ENCODE measurements at places on chromosomes 1 and 21.
A peak's percentile ranks its signal among the peaks of the same experiment; 100 is the strongest.

GRCh38 chr1:7435276-7436055, 335.6 kb upstream of the VAMP3 start:
- DNase-seq, result no peak

DNA sequence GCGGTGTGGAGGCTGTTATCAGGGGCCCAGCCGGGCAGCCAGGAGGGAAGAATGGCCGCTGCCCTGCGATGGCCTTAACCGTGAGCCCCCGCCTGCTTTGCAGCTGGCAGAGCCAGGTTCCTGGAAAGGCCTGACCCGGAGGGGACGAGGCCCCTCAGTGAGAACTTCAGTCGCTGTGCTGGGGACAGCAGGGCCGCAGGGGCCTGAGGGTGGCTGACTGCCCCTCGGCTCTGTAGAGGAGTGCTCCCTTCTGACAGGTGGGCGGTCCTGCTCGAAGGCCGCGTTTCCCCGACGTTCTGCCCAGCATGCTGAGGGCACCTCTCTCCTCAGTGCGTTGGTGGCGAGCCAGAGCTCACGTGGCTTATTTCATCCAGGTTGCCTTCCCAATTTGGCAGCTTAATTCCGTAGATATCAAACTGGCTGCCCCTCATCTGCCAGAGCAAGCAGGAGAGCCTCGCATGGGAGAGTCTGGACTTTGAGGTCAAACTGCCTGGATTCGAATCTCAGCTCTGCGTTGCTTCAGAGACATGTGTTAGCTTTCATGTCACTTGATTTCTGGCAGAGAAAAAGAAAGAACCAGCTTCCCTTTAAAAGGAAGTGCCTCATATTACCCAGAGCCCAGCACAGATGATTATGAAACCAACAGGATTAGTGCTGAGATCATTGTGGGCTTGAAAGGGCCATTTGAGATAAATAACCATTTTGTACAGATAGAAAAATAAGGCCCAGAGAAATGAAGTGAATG, 239.8 kb downstream of the SDCCAG8 start:
- no peak for DNase-seq

GRCh38 chr1:53895421-53895820, 1.4 kb downstream of the DIO1 start:
- no peak for DNase-seq

GRCh38 chr21:33238146-33238545, 8.4 kb downstream of the IFNAR2 start:
- DNase-seq, result no peak

DNA sequence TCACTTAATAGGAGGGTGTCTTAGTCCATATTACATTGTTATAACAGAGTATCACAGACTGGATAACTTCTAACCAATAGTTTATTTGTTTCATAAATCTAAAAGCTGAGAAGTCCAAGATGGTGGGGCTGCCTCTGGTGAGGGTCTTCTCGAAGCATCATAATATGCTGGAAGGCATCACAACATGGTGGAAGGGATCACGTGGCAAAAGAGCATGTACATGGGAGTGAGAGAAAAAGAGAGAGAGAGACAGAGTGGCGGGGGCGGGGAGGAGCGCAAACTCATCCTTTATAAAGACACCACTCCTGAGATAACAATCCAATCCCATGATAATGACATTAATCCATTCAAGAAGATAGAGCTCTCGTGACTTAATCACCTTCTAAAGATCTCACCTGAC, 31.5 kb downstream of the CFHR5 start:
- no peak for DNase-seq

GRCh38 chr1:35795295-35795694, 12.5 kb upstream of the AGO4 start:
- DNase-seq, result no peak

DNA sequence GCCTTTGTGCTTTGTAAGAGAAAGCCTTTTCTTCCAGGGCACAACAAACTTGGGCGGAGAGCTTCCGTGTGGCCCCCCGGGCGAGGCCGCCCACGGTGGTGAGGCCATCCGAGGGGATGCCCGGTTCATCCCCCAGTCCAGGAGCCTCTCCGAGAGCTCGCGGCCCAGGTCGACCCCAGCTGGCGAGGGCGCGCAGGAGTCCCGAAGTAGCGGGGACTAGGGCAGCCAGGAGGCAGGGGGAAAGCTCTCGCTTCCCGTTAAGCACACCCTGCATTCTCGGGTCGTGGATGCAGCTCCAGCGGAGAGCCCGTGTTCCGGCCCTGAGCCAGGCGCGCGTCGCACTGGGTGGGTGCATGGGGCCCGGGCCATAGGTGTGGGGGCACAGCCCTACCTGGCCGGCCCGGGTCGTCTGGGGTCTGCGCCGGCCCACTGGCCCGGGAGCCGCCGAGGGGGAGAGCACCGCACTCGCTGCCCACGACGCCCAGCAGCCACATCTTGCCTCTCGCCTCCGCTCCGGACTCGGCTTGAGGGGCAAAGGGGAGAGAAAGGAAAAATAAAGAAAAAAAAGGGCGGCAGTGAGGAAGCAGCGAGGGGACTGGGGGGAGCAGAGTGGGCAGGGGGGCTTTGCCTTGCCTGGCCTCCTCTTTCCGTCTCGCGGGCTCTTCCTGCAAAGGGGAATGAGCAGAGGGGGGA, 1.8 kb downstream of the RNF220 start:
- DNase-seq, result no peak

GRCh38 chr1:221983444-221983843, 241.6 kb upstream of the DUSP10 start:
- DNase-seq, result no peak

DNA sequence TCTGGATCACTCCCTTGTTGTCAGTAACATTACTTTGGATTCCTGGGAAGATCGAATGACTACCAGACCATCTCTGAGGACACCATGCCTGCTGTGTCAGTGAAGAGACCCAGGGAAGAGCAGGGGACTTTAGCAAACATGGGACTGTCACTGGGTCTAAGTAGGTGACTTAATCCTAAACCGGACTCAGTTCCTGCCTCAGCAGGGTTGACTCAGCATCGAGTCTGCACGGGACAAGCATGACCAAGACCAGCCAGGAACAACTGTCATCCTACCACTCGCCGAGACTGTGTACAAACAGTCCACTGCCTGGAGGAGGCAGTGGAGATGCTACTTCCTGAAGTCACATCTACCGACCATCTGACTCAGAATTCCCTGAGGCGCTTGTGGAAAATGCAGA, 53.2 kb upstream of the RAB4A start:
- DNase-seq, result no peak

GRCh38 chr1:27284425-27285273, 37.3 kb upstream of the TMEM222 start:
- DNase-seq, result peak; percentile 85

GRCh38 chr1:113129529-113130185, 56.7 kb downstream of the LRIG2 start:
- no peak for DNase-seq

- no peak for DNase-seq
These were observed 38.0 kb downstream of the NFIA start for GRCh38 chr1:61120246-61120840.

DNA sequence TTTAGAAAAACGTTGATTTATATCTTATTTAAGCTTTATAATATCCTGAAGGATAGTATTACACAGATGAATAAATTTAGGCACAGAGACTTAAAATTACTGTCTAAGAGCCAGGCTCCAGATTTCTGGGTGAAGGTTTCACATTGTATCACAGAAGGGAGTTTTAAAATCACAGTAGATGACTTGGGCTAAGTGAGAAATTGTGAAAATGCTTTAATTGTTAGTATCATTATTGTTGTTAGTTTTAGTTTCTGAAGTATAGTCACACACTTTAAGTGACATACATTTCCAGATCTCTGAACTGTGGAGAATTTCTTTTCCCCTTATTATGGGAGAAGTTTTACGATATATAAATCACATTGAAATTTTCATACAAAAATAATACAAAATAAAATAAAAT, 83.5 kb downstream of the NDUFS5 start:
- no peak for DNase-seq

- peak; percentile 87 for DNase-seq
These were observed 8.5 kb upstream of the MEX3A start for GRCh38 chr1:156090840-156091188.

DNA sequence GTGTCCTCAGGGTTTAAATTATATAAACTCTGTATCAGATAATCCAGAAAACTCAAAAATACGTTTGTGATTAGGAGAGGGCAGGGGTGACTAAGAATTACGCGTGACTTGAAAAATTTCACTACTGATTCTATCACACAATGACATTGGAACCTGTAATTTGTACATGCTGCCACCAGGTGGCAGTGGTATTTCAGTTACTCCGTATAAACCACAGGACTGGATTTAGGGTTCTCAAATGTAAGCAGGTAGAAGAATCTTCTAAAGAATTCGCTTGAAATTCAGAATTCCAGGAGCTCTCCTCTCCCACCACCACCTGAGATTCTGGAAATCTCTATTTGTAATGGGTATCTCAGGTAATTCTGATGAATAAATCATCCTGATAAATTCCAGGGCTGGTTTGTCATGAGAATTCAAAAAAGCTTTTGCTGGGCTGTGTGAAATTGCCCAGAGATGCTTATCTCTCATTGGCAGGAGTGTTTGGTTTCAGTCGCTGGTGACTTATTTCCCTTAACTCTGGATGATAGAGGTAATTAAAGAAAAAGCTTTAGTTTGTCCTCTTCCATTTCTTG, 1.7 kb upstream of the KRTAP7-1 start:
- DNase-seq, result peak; percentile 17

DNA sequence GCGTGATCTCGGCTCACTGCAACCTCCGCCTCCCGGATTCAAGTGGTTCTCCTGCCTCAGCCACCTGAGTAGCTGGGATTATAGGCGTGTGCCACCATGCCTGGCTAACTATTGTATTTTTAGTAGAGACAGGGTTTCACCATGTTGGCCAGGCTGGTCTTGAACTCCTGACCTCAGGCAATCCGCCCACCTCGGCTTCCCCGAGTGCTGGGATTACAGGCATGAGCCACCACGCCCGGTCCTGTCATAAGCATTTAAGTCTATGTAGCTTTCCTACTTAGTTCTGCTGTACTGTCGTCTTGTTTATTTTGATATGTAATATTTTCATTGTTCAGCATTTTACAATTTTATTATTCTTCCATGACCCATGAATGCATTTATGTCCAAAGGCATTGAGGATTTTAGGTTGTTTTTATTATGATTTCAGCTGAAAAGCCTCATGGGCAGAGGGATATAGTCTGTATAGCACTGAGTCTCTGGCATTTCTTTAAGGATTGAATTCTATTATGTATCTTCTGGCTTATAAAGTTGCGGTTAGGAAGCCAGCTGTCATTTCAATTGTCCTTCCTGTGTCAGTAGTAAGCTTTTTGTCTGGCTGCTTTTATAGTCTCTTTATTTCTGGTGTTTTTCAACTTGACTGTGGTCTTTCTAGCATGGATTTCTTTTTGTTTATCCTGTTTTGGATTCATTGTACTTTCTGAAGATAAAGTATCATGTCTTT, 9.2 kb downstream of the AGPAT3 start:
- no peak for DNase-seq

GRCh38 chr1:61638296-61638695, 86.6 kb downstream of the TM2D1 start:
- no peak for DNase-seq

- no peak for DNase-seq
These were observed 82.4 kb downstream of the RAB3GAP2 start for GRCh38 chr1:220189750-220190347.

GRCh38 chr1:63318201-63318979, 4.0 kb upstream of the FOXD3 start:
- DNase-seq, result no peak

DNA sequence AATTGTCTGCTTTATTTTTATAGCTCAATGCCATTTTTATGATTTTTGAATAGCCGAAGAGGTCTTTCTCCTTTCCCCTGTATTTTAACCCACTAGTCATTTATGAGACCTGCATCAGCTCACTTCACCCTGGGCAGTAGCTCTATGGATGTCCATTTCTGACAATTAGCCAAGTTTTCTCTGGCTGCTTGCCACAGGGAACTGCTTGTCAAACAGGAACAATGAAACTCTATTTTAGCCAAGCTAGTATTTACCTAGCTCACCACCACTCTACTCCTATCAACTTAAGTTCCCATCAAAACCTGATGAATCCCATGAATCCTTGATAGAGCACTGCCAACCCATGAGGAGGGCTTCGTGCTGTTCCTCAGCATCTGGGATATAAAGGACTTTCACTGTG, 406.7 kb downstream of the RWDD3 start:
- DNase-seq, result no peak

DNA sequence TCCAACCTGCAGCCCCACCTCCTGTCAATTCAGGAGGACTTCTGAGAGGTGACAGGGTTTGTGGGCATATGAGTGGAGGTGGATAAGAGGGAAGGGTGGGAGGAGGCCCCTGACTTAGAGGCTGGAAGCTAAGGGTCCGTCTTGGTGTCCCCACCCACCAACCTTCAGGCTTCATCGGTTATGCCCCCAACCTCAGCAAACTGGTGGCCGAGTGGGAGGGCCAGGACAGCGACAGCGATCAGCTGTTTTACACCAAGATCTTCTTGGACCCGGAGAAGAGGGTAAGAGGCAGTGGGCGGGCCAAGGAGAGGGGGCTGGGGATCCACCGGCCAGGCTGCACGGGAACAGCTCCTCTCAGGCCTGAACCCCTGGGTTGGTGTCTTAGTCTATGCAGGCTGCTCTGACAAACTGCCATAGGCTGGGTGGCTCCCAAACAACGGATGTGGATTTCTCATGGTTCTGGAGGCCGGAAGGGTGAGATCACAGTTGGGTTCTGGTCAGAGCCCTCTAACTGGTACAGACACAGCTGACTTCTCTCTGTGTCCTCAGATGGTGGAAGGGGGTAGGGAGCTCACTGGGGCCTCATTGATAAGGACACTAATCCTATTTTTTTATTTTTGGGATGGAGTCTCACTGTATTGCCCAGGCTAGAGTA, 18.1 kb downstream of the PLOD1 start:
- no peak for DNase-seq

DNA sequence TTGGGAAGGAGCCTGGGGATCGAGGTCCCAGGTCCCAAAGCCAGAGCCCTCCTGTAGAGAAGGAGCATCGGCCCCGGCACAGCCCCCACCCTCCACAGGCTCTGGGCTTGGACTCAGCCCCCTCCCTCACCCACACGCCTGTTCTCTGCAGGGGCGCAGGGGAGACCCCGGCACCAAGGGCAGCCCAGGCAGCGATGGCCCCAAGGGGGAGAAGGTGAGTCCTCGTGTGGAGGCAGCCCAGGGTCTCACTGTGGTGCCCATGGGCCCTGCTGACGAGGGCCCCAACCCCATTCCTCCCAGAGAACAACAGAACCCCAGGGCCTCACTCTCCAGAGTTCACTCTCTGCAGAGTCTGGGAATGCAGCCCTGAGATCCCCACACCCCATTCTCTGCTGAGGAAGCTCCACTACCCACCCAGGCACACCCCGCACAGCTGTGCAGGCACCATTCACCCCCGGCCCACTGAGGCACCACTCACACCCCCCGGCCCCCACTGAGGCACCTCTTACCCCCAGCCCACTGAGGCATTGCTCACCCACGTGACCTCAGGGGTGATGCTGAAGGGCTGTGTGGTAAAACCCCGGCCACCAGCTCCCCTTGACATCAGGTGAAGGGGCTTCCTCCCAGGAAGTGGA, 21.8 kb downstream of the COL6A2 start:
- DNase-seq, result no peak

DNA sequence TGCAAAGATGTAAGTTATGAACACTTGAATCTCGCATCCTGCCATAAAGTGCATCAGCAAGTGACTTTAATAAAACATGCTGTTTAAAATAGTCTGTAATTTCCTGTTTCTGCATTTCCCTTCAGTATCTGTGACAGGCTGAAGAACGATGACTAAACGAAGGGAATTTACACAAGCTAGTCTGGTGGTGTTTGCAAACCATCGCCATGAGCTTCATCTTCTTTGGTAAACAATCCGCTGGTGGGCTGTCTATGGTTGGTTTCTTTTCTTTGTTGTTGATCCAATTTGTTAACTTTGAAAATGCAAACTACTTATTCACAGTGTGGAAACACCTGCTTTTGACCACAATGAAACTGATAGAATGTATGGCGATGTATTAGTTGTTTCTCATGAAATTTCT, 13.9 kb downstream of the SERTAD4 start:
- DNase-seq, result no peak
